Activated CD4-positive, alpha-beta T cell treated with anti-CD3 and anti-CD28 coated beads, Interleukin-2, amount 50 U/mL, for 48 hours (primary cell): ENCODE measurements at places on chromosomes 16 and 17.

- no peak for DNase-seq
Measured at GRCh38 chr16:76941113-76941512, 249.9 kb upstream of the MON1B start.

- no peak for DNase-seq
Measured at GRCh38 chr16:74521691-74522090, 85.2 kb downstream of the GLG1 start.

DNA sequence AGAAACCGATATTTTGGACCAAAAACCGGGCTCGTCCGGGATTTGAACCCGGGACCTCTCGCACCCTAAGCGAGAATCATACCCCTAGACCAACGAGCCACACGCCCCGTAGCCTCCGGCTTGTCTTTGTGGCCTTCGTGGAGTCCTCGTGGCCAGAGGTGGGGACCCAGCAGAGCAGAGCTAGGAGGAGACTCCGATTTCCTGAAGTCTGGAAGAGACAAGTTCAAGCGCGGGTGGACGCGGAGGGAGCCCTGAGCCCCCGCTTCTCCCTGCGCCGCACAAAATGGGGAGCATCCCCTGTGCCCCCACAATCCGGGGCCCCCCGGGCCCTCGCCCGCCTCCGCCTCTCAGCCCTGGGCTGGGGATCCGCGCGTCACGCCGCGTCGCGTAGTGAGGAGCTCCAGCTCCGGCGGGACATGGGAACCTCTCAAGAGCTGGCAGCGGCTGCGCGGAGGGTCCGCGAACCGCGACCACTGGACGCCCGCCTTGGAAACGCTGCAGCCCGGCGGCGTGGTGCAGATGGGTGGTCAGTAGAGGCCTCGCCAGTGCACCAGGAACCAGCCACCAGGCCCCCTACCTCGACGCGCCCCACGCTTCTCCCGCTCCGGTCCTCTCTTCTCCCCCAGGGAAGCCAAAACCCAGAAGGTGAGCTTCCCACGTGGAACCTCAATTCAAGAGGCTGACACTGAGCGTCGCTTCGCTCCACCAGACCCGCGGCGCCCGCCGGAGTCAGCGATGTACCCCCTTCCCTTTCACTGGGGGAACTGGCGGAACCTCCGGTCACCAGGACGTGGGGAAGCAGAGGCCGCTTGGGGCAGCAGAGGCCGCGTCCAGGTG is 5.2 kb upstream of the OR1F1 start:
- DNase-seq, result peak; percentile 77

DNA sequence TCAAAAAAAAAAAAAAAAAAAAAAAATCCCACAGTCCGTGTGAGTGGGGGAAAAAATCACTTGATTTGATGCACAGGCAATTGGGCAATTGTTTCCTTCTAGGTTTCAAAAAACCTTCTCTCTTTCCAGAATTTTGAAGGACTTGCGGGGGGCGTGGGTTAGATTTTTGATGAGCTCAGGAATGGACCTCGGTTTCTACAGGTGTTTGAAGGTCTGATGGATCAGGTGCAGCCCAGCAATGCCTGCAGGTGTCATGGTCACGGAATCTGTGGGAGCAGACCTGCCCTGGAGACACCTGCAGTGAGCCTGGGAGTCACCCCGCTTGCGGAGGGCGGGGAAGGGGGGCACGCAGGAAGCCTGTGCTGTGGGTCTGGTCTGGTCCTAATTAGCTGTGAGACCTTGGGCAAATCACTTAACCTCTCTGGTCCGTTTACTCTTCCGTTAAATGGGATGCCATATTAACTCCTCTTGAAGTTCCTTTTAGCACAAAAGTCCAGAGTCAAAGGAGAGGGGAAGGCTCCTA is 174.2 kb downstream of the IRF8 start:
- no peak for DNase-seq

- no peak for DNase-seq
Measured at GRCh38 chr16:692356-693108, 2.3 kb upstream of the WDR24 start.

- DNase-seq, result no peak
Measured at GRCh38 chr17:81741049-81741593, 29.0 kb downstream of the SLC25A10 start.

GRCh38 chr16:2042986-2043666 is 4.5 kb downstream of the NTHL1 start:
- DNase-seq, result no peak

DNA sequence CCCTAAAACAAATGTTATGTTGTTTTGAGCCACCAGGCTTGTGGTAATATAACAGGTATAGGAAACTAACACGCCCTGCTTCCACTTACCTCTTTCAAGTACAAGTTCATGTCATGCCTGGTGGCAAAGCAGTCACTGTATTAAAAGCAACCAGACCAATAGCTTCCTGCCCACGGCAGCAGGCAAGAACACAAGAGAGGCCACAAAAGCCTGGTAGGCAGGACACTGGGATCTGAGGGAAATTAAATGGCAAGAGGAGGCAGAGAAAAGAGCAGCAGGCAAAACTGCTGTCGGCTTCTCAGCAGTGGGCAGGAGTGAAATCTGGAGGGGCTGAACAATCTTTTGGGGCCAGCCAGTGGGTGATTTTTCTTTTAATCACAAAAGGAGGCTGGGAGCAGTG is 2.2 kb downstream of the CYTH1 start:
- no peak for DNase-seq

GRCh38 chr17:57080718-57081117 is 4.3 kb upstream of the AKAP1 start:
- DNase-seq, result no peak

DNA sequence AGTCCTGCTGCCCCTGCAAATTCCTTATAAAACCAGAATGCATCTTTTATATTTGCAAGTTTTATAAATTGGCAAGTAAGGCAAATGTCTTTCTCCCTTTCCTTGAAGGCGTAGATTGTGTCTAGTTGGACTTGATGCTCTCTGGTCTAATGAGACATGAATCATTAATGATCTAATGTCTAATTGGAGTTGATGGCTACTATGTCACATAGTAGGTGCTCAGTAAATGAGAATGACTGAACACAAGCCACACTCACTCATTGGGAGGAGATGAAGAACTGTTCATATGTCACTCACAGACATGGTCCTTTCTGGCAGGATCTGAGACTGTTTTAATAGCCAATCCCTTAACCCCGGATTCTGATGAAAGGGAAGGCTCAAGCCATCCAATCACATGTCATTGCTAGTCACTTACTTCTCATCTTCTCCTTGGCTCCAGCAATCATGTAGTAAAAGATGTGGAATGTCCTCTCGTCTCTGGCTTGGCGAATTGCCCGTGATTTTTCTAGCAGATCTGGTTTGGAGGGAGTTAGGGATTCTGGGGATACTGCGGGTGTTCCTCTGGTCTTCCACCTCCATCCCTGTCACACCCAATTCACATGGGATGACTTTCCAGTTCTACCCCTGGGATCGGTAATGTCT is 81.0 kb downstream of the MYH11 start:
- no peak for DNase-seq

DNA sequence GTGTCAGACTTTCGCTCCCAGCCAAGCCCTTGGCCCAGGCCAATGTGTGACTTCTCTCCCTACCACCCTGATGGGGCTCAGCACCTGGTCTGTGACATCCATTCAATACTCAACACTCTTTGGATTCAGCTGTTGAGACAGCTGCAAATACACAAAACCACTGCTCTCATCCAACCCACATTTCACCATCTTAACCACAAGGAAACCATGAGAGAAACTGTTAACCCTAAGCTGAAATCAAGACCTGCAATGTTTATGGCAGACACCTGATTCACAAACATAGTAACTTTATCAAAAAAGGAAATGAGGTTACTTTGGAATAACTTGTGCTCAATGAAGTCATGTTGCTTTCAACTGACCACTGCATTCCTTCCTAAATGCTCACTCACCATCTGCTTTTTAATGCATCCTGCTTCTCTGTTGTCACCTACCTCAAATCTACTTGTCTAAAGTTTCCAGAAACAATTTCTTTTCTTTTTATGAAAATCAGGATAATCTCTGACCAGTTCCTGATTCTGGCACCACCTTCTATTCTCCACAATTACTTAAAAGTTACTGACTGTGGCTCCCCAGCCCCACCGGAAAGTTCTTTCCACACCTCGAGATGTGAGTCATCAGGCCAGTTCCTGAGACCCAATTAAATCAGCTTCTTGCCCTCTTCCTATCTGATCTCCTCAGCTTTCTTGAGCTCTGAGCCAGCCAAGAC is 88.2 kb downstream of the NOG start:
- DNase-seq, result peak; percentile 25

DNA sequence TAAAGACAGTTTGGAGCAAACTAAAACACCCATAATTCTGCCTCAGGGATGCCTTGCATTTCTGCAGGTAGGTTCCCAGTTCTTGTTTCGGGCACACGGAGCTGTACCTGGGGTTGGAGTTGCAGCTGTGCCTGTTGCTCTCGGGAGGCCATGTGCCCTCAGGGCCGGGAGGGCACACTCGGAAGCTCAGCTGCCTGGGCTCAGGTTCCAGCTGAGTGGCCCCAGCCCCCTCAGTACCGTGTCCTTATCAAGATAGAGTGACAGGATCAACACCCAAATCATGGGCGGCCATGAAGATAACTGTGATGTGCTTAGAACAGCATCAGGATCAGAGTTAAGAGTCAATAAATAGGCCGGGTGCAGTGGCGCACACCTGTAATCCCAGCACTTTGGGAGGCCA is 107.9 kb downstream of the SNX29 start:
- DNase-seq, result no peak

- DNase-seq, result no peak
Measured at GRCh38 chr16:31329671-31330552, 25.1 kb upstream of the ITGAX start.

GRCh38 chr17:43373356-43373755 is 25.4 kb upstream of the ARL4D start:
- no peak for DNase-seq

DNA sequence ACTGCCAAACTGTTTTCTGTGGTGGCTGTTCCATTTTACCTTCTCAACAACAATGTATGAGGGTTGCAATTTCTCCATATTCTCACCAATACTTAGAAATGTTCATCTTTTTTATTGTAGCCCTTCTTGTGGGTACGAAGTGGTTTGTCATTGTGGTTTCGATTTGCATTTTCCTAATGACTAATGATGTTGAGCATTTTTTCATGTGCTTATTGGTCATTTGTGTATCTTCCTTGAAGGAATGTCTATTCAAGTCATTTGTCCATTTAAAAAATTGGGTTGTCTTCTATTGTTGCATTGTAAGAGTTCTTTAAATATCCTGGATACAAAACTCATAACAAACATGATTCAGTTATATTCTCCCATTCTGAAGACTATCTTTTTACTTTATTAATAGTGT is 47.5 kb upstream of the CCL2 start:
- no peak for DNase-seq

DNA sequence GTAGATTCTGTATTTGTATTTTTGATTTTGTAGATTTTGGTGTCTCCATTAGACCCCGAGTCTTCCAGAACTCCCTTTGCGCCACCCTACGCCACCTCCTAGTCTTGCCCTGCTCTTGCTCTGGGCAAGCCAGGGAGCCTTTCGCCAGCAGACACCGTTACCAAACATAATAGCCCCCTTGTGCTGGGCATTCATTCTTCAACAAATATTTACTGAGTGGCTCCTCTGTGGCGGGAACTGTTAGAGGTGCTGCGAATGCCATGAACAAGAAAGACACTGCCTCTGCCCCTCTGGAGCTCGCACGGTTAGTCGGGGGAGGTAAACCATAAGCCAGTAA is 841 bp upstream of the GPT2 start:
- DNase-seq, result no peak

DNA sequence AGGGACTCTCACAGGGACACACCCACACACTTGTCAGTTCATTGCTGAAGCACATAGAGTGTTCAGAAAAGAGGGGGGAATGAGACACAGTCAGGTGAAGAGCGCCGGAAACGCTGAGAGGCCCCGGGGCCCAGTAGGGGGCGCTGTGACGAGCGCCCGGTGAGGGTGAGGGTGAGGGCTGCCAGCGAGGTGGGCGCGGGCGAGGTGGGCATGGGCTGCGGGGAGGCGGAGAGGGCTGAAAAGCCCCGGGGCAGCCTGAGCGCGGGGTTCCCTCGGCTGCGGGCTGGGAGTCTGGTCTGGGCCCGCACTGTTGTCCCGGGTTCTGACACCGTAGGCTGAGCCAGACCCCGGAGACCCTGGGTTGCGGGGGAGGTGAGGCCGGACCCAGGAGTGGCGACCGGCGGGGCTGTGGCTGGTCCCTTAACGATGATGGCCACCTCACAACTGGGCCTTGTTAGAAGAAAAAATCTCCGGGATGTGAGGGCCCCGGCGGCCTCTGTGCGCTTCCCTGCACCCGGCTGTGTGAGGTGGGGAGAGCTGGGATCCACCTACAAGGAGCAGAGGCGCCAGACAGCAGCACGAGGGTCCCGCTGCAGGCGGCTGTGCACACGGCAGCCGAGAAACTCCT is 91.4 kb downstream of the C16orf78 start:
- DNase-seq, result no peak

GRCh38 chr17:79685121-79685520 is 45.6 kb upstream of the ENPP7 start:
- DNase-seq, result no peak

DNA sequence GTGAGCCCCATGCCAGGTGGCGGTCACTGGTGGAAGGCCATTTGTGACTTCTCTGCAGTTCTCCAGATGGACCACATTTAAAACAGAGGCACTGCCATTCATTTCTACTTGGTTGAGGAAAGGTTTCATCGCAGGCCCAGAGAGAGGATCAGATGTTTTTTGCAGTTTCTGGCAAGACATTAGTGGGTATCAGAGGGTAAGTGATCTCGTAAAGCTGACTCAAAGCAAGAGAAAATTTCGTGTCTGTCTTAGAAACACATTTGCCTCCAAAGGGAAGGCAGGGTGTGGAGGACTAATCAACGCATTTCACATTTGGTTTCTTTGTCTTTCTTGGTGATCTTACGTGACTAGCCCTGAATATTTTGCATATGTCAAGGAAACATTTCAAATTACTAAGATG is 81.8 kb downstream of the PRKCB start:
- peak; percentile 16 for DNase-seq

- no peak for DNase-seq
Measured at GRCh38 chr16:81917375-81917774, 93.9 kb downstream of the SDR42E1 start.

DNA sequence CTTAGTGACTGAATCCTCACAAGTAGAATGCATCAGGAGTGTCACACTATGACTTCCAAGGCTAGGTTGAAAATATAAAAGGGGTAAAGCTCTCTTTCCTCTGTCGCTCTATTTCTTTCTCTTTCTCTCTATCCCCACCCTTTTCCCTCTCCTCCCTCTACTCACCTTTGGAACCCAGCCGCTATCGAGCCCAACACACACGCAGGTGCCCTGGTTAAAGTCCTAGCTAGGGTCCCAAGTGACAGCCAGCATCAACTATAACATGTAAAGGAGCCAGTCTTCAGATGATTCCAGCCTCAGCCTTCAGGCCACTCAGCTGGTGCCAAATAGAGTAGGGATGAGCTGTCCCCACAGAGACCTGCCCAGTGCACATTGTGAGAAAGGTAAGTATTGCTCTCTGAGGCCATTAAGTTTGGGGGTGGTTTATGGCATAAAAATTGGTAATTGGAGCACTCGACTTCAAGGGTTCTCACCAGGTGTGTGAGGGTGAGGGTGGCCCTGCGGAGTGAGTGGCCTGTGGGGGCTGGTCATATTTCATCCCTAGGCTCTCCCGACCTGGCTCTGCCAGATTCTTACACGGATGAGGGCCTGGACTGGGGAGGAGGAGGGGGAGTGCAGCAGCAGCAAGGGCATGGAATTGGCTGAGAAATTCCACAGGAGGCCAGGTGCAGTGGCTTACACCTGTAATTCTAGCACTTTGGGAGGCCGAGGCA is 14.9 kb upstream of the C16orf54 start:
- DNase-seq, result no peak
